H9 (cell line): ENCODE measurements at places on chromosomes 6 and 20.
A peak's percentile ranks its signal among the peaks of the same experiment; 100 is the strongest.

GRCh38 chr6:85388531-85388930, 61.4 kb upstream of the NT5E start:
- DNase-seq: no peak

- DNase-seq: no peak
These were observed 47.3 kb downstream of the EPB41L2 start for GRCh38 chr6:131015630-131016263.

DNA sequence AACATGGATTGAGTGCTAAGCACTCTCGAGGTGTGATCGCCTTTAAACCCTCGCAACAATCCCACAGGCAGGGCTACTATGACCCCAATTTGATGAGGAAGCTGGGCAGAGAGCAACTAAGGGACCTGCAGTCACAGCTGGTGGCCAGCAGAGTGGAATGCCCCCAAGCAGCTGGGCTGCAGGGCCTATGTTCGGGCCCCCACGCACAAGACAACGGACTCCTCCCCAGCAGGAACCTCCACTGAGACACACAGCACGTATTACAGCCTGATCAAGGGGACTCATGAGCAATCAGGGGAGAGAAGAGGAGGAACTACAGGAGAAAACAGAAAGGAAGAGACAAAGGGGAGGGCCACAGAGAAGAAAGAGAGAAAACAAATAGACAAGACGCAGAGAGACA, 21.7 kb downstream of the CST7 start:
- DNase-seq: peak; percentile 14

GRCh38 chr6:167401525-167402194, 76.8 kb downstream of the TTLL2 start:
- DNase-seq: peak; percentile 47

GRCh38 chr6:26159357-26160273, 72.4 kb downstream of the HFE start:
- DNase-seq: no peak

DNA sequence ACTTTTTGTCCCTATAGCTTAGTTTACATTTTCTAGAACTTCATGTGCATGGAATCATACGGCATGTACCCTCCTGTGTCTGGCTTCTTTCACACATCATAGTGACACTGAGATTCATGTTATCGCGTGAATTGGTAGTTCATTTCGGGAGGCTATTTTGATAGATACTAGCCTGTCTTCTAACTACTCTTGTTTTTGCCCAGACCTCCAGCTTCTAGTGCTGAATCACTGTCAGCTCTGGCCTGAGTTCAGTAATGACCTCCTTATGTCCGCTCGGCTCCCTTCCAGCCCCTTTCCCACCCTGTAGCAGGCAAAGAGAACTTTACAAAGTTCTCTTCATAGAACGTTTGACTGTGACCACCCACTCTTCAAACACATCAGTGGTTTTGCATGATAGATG, 14.1 kb downstream of the MYBL2 start:
- no peak for DNase-seq

GRCh38 chr6:25692472-25692871, 40.5 kb downstream of the SCGN start:
- DNase-seq: no peak

DNA sequence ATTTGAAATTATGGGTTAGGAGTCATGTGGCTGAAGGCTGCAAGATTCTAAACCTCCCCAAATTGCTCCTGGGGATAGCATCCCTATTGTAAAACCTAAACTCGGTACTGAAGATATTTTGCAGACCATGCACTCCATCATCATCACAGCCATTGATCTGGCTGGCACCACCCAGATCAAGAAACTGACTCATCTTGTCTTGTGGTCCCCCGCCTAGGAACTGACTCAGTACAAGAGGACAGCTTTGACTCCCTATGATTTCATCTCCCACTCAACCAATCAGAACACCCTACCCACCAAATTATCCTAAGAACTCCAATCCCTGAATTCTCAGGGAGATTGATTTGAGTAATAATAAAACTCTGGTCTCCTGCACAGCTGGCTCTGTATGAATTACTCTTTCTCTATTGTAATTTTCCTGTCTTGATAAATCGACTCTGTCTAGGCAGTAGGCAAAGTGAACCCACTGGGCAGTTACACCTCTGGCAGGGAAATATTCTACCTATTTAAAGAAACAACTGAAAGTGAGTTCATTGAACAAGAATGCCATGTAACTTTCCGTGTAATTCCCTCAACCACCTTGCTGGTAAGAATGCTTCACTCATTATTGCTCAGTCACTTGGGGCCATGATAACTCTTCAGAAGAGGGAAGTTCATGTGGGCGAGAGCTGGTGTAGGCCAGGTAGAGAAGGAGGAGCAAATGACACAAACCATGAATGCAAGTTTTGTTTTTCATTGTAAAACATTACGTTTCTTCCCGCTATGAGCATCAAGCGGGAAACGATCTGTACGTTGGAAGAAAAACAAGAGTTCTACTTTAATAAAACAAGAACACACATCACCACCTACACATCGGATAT, 602.9 kb upstream of the ARID1B start:
- DNase-seq: no peak

GRCh38 chr20:40571639-40572038, 117.4 kb downstream of the MAFB start:
- DNase-seq: no peak

DNA sequence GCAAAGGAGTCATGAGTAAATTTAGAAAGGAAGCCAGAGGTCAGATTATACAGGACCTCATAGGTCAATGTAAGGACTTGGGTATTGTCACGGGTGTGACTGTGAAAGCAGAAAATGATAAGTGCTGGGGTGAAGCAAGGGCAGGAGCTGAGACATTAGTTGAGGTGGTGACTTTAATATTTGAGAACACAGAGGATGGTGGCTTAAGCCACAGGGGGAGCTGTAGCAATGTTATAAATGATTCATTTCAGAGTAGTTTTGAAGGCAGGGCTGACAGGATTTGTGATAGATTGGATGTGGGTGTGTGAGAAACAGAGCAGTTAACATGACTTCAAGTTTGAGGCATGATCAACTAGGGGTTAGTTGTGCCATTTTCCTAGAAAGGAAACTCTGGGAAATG, 659.9 kb downstream of the EPM2A start:
- no peak for DNase-seq

DNA sequence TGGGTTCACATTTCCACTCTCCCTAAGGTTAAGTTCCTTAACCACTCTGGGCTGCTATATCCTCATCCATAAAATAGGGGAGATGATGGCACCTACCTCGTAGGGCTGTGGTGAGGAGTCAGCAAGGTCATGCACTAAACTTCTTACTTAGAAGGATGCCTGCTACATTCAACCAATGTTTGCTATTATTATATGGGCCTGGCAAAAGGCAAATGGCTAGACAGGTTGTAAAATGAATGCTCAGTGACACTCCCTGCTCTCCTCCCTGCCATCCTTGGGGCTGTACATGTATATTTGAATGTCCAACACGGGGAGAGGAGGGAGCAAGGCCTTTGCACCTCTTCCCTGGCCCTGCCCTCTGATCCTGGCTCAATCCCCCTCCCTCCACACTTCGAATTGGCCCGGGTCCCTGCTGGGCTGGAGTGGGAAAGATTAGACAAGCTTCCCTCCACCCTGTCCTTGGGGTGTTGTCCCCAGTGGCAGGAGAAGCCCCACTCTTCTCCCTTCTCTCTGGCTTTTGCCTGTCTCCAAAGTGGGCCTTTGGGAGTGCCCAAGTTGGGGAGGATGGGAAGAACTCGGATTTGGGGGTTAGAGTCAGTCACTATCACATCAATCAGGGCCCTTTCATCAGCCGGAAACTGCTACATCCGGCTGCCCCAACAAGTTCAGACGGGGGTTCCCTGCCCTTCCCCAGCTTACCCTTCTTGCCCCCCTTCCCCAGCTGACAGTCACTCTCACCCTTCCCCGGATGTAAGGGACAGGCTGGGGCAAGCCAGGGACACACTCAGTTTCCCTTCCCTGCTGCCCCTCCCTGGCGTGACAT, 36.3 kb upstream of the VEGFA start:
- DNase-seq: peak; percentile 25

- DNase-seq: no peak
These were observed 47.3 kb upstream of the BHLHE23 start for GRCh38 chr20:63054103-63054474.

- peak; percentile 76 for DNase-seq
These were observed 10.1 kb upstream of the NXT1 start for GRCh38 chr20:23340524-23340923.

GRCh38 chr6:127471379-127472255, 12.4 kb upstream of the KIAA0408 start:
- DNase-seq: no peak

DNA sequence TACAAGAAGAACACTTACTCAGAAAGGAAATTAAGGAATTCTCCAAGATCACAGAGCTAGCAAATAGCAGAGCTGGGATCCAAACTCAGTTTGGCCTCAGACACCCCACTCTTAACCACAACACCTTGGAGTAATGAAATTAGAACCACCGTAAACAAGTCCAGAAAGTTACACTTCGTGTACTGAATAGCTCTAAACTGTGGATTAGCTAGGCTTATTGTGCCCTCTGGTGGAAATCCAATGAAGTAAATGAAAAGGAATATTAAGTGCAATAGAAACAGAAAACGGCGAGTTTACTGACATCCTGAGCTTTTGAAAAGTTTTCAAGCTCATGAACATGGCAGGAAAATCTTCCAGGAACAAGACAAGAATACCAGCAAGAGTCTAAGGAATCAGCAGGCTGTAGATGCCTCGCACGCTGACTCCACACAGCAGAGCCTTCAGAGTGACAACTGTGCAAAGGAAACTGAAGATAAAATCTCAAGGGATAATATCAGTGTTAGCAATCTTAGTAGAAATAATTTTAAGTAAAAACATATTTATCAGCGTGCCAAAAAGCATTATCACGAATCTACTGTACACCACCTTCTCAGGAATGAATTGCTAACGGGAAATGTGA, 34.6 kb downstream of the FBXO5 start:
- no peak for DNase-seq

DNA sequence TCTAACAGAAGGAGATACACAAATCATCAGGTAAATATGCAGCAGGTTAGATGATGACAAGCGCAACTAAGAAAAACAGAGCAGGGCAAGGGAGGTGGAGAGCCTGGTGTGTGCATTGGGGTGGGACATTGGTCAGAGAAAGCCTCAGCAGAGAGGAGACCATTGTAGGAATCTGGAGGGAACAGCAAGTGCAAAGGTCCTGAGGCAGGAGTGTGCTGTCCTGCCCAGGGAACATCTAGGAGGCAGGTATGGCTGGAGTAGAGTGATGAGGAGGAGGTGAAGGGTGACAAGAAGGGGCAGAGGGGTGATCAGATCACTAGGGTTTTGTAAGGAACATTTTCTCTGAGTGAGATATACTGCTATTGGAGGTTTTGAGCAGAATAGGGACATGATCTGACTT, 90.1 kb downstream of the NCR2 start:
- DNase-seq: no peak

GRCh38 chr6:119446609-119447008, 97.0 kb upstream of the MAN1A1 start:
- DNase-seq: no peak

GRCh38 chr6:16498237-16498636, 259.9 kb downstream of the GMPR start:
- no peak for DNase-seq
